ENCODE measurements at places on chromosomes 1 and 21.

DNA sequence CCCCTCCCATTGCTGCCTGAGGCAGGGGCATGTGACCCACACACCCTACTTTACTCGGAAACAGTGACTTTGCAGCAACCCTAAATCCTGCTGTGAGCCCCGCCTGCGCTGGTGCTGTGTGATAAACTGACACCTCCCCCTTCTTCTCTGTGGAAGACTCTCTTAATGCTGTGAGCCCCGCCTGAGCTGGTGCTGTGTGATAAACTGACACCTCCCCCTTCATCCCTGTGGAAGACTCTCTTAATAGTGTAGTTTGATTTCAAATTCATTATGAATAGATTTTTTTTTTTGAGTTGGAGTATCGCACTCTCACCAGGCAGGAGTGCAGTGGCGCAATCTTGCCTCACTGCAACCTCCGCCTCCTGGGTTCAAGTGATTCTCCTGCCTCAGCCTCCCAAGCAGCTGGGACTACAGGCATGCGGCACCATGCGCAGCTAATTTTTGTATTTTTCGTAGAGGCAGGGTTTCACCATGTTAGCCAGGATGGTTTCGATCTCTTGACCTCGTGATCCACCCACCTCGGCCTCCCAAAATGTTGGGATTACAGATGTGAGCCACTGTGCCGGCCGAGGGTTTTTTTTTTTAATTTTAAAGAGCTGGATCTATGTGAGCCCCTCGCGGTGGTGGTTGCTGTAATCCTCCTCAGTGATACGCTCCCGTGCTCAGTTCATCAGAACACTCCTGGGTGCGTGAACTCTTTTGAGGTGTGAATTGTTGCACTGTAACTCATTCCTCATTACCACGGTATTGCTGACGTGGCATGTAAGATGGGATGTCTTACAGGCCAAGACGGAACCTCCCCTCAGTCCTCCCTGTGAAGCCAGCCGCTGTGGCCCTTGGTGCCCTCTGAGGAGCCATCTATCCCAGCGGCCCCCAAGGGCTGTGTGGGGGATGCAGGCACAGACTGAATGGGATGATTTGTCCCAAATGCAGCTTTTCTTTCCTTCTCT lies 60.3 kb downstream of the GALNT2 start:
- DNase-seq: peak; percentile 36

GRCh38 chr21:33121715-33122475 lies 52.0 kb downstream of the OLIG1 start:
- no peak for DNase-seq

DNA sequence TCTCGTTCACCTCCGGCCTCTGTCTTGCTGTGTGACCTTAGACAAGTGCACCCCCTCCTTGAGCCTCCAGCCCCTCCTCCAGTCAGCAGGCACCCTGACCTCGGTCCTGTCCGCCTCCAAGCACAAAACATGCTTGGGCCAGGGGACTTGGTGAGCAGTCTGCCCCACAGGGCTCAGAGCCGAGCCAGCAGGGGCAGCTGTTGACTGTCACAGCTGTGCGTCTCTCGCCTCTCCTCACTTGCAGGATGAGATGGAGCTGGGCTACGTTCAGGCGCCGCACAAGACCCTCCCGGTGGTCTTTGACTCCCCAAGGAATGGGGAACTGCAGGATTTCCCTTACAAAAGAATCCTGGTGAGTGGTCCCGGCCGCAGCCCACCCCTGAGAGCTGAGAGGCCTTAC lies 24.2 kb downstream of the PADI3 start:
- DNase-seq: no peak

- no peak for DNase-seq
These were observed 37.7 kb upstream of the VN1R5 start for GRCh38 chr1:247218121-247218651.

DNA sequence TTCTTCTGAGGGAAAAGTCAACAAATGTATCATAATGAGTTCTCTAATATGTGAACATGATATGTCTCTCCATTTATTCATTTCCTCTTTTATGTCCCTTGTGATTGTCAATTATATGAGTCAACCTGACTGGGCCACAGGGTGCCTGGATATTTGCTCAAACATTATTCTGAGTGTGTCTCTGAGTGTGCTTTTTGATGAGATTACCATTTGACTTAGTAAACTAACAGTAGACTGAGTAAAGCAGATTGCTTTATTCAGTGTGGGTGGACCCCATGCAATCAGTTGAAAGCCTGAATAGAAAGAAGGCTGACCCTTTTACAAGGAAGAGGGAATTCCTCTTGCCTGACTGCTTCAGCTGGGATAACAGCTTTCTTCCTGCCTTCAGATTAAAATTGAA lies 142.6 kb downstream of the SLC35F3 start:
- no peak for DNase-seq

DNA sequence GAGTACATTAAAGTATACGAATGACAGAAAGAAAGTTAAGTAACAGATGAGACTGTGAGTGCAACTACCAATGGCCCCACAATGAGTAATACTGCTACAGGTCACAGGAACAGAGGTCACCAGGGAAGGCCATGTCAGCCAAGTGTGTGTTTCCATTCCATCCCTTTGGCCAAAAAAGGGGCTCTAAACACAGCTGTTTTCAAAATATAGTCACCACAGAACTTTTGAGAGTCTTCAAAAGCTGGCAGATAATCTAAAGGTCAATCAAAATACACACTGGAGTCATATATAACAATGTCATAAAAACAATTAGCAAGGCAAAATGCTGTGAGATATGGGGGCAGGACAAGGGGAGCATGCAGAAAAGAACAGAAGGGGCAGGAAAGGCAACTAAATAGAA lies 10.2 kb downstream of the USP24 start:
- no peak for DNase-seq

DNA sequence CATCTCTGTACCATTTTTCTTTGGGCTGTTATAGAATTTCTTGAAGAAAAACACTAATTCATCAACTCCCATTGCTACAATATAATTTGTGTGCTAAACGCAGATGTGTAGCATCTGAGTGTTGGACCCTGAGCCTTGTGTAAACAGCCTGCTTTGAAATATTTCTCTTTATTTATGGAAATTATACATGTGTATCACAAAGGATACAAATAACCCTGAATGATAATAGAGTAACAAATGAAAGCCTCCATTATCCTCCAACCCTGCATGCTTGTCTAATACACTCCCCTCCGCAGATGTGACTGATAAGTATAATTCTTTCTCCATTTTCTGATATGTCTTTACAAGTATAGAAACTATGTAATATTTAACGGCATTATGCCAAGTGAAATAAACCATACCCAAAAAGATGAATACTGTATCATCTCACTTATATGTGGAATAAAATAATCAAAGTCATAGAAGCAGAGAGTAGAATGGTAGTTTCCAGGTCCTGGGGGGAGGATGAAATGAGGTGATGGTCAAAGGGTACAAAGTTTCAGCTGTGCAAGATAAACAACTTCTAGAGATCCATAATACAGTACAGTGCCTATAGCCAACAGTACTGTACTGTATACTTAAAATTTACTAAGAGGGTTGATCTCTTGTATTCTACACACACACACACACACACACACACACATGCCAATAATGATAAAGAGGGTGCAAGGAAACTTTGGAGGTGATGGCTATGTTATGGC lies 2.8 kb upstream of the ADAM30 start:
- DNase-seq: no peak

DNA sequence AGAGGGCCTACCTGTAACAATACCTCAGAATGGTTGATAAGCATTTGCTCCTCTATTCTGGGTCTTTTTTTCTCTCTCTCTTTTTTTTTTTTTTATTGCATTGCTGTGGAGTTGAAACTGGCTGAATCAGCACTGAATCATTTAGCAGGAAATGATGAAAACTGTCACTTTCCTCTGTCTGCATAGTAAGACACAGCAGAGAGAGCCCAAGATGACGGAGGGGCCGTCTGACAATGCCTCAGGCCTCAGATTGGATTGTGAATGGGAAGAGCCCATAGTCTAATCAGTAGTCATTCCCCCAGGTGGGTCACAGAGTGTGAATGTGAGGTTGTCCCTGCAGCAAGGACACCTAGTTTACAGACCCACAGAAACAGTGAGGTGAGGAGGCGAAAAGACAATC lies 193.2 kb upstream of the PLXNA2 start:
- no peak for DNase-seq

DNA sequence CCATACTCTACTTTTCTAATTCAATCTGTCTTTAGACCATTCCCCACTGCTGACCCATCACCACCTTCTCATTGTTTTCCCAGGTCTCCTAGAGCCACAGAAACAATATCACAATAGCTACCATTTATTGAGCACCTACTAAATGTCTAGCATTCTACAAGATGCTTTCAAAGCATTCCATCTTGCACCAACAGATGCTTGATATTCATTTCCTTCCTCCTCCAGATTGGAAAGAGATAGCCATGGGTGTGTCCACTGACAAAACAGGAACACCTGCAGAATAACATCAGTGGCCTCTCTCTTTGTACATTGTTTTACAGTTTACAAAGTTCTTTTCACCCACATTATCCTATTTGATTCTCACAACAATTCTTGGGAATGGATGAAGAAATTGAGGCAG lies 2.2 kb downstream of the RAB3B start:
- no peak for DNase-seq

GRCh38 chr1:192726820-192727504 lies 81.9 kb upstream of the RGS2 start:
- DNase-seq: no peak

GRCh38 chr21:22297575-22297974 lies 1299.4 kb downstream of the NCAM2 start:
- no peak for DNase-seq

- no peak for DNase-seq
These were observed 111.5 kb upstream of the ZC3H11B start for GRCh38 chr1:219724440-219724839.

GRCh38 chr21:45876381-45877170 lies 105.0 kb upstream of the COL6A1 start:
- DNase-seq: no peak

DNA sequence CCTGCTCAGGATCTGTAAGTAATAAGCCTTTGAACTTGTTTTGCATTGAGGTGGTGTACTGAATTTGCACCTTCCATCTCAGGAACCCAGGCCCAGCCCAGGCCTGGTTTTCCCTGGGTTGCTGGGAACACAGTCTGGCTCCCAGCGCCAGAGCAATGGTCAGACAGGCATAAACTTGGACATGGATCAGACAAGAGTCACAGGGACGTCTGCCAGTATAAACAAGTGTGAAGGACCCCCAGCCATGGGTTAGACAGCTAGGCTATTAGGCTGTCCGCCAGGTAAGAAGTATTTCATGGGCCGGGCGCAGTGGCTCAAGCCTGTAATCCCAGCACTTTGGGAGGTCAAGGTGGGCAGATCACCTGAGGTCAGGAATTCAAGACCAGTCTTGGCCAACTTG lies 5.5 kb downstream of the IFNLR1 start:
- DNase-seq: no peak

GRCh38 chr21:19122356-19122755 lies 718.8 kb upstream of the TMPRSS15 start:
- no peak for DNase-seq

- no peak for DNase-seq
These were observed 109.6 kb downstream of the WDR3 start for GRCh38 chr1:118039170-118039569.

- DNase-seq: no peak
These were observed 27.7 kb upstream of the MAGOH start for GRCh38 chr1:53266038-53266437.

DNA sequence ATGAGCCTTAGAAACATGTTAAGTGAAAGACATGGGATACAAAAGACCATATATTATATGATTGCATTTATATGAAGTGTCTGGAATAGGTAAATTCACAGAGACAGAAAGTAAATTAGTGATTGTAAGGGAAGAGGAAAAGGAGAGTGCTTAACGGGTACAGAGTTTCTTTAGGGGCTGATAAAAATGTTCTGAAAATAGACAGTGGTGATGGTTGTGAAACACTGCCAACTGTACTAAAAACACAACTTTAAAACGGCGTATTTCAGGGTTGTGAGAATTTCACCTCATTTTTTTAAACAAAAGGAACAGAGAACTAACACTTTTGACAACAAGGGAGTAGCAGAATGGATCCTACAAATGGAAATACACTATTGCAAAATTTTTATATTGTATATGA lies 13.4 kb downstream of the COP1 start:
- DNase-seq: no peak

- DNase-seq: peak; percentile 37
These were observed at the start of gene LDLRAP1 for GRCh38 chr1:25543425-25544242. Gene LDLRAP1, plus strand, starts transcription at chr1:25543606. Its CDS starts 93 bp downstream, at chr1:25543699.

- DNase-seq: no peak
These were observed 8.9 kb downstream of the PTPN14 start for GRCh38 chr1:214542275-214543199.

DNA sequence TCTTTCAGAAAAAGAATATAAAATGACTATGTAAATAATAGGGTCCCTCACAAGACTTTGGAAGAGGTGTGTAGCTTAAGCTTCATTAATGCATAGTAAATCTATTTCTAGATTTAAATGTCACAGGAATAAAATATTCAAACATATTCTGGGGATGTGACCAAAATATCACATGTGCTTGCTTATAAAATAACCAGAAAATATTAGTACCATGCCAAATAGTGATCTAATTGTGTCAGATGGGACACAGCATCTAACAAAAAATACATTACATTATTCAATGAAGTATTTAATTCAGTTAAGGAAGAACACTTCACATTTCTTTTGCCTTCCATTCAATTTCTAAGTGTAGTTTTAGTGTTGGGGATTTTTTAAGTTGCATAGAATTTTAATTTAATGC lies 179.5 kb downstream of the LRRC40 start:
- no peak for DNase-seq

- DNase-seq: no peak
These were observed 63.9 kb downstream of the VWA5B1 start for GRCh38 chr1:20354610-20355009.

DNA sequence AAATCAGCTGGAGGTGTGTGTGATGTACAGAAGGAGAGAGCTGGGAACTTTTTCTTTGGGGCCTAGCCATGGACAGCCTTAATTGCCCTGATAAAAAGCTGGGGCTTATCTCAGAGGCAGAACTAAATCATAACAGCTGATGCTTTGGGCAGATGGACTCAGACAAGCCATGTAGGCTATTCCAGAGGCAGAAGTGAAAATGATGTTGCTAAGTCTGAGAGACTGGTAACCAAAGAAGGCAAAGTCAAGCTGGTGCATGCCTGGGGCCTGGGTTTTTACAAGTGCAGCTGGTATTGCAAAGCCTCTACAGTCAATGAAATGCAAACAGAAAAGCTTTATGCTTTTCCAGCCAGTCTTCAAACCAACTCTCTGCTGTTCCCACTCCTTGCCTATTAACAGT lies 39.0 kb upstream of the LMX1A start:
- no peak for DNase-seq

DNA sequence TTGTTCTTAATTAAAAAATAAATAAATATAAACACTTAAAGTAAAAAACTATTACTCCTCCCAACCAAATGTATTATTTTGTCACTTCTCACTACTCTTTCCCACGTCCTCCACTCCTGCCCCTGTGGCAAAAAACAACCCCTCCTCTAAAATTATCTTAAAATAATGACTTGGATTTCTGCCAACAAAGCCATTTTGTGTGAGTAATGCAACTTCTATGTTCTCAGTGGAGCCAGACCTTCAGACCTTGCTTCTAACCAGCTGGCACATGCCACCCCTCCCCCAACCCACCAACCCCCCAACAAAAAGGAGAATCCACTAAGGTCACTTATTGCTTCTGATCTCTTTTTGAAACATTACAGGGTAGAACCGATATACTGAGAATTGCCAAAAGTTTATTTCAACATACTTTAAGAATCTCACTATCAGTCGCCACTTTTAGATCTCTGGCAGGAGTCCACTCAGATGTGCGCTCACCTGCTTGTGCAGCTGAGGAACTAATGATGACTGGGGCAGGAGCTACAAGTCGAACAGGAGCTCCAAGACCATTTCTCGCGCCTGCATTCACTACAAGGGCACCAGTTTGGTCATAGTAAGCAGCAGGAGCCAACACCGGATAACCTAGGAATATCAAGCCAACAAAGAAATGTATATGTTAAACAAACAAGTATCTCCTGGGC lies 58.3 kb upstream of the SDC3 start:
- DNase-seq: no peak
